Glutamatergic neuron (in vitro differentiated cells): ENCODE measurements at places on chromosomes 2 and 18. TPM values are rescaled to one million over a fixed set of nuclear protein-coding genes. Genes with fewer than 3 reads are reported as not detected.

Gene SERPINB11
- not detected for total RNA-seq

- peaks cover 42% of the 10 kb centered on the region for H3K4me1 ChIP-seq
- H3K36me3 ChIP-seq, result no peaks in the 10 kb centered on the region
- peaks cover 2% of the 10 kb centered on the region for H3K27me3 ChIP-seq
- DNase-seq, result no peak
- peak overlapping the region; percentile 85 for H3K27ac ChIP-seq
- peak overlapping the region; percentile 61 for H3K4me3 ChIP-seq
Measured at GRCh38 chr18:24055009-24055804, 40.7 kb downstream of the TTC39C start.

Gene HNRNPLL
- total RNA-seq, result 79.8 TPM

Gene SLC40A1
- 0.56 TPM for total RNA-seq

Gene MAP3K19
- total RNA-seq, result not detected

Gene RSAD2
- not detected for total RNA-seq

Gene IL37
- not detected for total RNA-seq

- peaks cover 24% of the 10 kb centered on the region for H3K4me1 ChIP-seq
- peak overlapping the region; percentile 96 for H3K4me3 ChIP-seq
- peak; percentile 67 for DNase-seq
- no peaks in the 10 kb centered on the region for H3K36me3 ChIP-seq
Measured at GRCh38 chr2:216690853-216691741, 4.3 kb downstream of the IGFBP5 start.

Gene CACNB4
- 5.1 TPM for total RNA-seq

Gene PROM2
- 5.4 TPM for total RNA-seq

Gene GLI2
- total RNA-seq, result 3.9 TPM

GRCh38 chr2:209471037-209471436 lies 47.2 kb downstream of the MAP2 start:
- H3K36me3 ChIP-seq, result no peaks in the 10 kb centered on the region
- no peak overlapping the region for H3K27ac ChIP-seq
- H3K27me3 ChIP-seq, result no peaks in the 10 kb centered on the region
- no peak for DNase-seq

Gene UGT1A3
- total RNA-seq, result not detected

DNA sequence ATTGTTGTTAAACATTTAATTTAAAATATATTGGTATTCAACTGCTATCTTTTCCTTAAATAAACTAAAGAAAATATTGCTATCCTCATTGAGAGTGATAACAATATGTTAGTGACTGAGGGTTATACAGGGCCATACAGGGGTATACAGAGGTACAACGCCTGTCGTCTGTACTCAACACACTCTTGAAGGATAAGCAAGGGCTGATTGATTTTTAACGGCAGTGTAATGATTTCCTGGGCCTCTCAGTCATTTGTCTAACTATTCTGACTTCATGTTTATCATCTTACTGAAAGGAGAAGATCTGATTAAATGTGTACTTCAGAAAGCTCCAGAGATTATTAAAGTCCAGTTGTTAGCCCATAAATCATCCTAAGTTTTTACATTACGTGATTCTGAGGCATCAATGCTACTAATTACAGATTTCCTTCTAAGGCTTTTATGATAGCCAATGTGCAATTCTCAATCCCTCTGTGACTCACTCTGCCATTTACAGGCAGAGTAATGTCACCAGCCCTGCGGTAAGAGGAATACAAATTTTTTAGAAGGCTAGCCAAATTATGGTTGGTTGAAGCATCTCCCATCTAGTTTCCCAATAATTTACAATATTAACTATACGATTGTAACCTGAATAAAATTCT lies 893.0 kb upstream of the CHAC2 start:
- H3K27me3 ChIP-seq, result no peaks in the 10 kb centered on the region
- no peaks in the 10 kb centered on the region for H3K4me1 ChIP-seq
- no peak overlapping the region for H3K27ac ChIP-seq
- DNase-seq, result no peak
- no peaks in the 10 kb centered on the region for H3K36me3 ChIP-seq

DNA sequence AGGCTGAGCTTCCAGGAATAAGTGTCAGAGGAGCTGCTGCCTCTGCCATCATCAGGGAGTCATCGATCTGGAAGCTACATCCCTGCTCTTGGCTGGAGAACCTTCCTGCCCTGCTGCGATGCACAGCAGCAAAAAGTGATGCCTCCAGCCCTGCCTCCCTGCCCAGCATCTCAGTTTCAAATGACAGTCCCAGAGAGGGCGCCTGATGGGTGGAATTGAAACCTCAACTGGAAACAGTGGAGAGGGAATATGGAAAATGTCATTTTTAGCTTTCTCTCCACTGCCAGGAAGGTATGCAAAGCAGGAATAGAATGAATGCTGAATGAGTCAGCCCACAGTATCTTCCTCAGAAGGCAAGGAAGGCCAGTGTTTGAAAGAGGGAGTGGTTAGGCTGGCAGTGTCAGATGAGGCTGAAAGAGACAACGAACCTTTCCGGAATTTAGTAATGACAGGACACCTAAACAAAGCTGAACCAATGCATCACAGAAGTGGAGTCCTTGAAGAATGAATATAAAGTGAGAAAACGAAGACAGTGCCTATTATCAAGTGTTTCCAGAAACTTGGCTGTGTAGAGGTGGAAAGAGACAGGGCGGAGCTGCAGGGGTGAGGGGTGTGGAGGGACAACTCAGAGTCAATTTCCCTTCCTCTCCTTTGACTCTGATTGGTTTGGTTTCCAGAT lies 153.9 kb upstream of the NDUFV2 start:
- H3K36me3 ChIP-seq, result no peaks in the 10 kb centered on the region
- peaks cover 33% of the 10 kb centered on the region for H3K4me1 ChIP-seq

- no peak overlapping the region for H3K27ac ChIP-seq
- no peak for DNase-seq
- H3K4me3 ChIP-seq, result no peak overlapping the region
Measured at GRCh38 chr2:150156415-150156814, 331.1 kb downstream of the RND3 start.

GRCh38 chr18:78865771-78866310 lies 113.8 kb upstream of the SALL3 start:
- H3K36me3 ChIP-seq, result no peaks in the 10 kb centered on the region
- no peak overlapping the region for H3K27ac ChIP-seq
- DNase-seq, result no peak
- no peak overlapping the region for H3K4me3 ChIP-seq

DNA sequence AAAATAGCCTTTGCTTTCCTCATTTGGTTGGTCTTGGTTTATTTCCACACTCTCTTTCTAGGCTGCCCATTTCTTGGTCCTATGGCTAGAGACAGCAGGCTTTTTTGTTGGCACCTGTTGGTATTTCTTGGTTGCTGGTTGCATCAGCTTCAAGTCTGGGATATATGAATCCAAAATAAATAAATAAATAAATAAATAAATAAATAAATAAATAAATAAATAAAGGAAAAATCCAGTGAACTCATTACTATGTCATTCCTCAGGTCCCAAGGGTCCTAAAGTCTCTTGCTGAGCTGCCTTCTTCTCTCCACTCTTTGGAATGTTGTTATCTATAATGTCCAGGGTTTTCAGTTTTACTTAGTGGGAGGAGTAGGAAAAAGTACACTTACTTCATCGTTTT lies 165.9 kb upstream of the MEX3C start:
- no peak overlapping the region for H3K4me3 ChIP-seq
- H3K4me1 ChIP-seq, result peaks cover 7% of the 10 kb centered on the region
- DNase-seq, result no peak
- H3K27ac ChIP-seq, result no peak overlapping the region

GRCh38 chr2:29776406-29776805 lies 145.0 kb downstream of the ALK start:
- DNase-seq, result no peak
- no peak overlapping the region for H3K27ac ChIP-seq
- H3K27me3 ChIP-seq, result no peaks in the 10 kb centered on the region
- H3K4me1 ChIP-seq, result peaks cover 7% of the 10 kb centered on the region
- H3K36me3 ChIP-seq, result no peaks in the 10 kb centered on the region
